ENCODE measurements at places on chromosomes 1 and 21.

GRCh38 chr1:165941531-165941930, 114.1 kb downstream of the UCK2 start:
- H3K36me3 ChIP-seq = no peaks in the 10 kb centered on the region
- DNase-seq = no peak
- no peak overlapping the region for H3K27ac ChIP-seq

DNA sequence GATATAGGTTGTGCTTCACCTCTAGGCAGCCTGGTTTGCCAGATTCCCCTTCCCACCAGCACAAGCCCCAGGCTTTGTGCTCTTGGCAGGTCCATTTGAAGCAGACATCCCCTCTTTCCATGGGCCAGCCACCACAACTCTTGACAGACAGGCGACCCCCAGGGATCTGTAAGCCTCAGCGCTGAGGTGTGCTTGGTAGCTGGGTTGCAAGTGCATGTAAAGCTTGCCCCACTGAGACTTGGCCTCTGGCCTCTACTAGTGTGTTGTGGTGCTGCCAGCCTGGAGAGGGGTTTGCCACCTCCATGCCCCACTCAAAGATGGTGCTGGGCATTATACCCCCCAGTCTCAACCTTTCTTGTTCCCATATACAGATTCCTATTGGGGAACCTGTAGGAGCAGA, 103.9 kb downstream of the HMCN1 start:
- H3K27ac ChIP-seq = no peak overlapping the region
- no peaks in the 10 kb centered on the region for H3K4me1 ChIP-seq
- H3K27me3 ChIP-seq = no peaks in the 10 kb centered on the region

DNA sequence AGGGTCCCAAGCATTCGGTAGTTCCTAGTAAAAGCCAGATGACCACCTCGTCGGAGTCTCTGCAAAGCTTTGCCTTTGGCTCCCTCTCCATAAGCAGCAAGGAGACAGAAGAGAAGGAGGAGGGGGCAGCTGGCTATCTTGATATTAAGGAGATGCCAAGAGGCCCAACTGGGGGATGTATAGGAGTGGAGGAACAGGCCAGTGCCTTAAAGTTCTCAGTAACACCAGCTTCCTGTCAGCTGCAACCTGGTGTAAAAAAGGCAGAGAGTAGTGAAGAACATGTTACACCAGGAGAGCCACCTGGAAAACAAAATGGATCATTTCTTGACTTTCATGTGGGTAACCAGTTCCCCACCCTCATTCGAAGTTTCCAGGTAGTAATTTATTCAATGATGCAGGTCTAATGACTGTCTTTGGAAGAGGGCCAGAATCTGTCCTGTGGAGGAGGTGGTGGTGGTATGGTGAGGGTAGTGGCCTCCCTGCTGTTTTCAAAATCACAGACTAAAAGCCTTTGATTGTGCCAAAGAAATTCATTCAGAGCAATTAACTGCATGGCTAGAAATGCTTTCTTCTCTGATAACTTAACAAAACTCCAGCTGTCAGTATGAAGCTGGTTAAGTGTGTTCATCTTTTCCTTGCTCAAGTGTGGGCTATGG, 27.3 kb downstream of the TMEM200B start:
- H3K36me3 ChIP-seq = peaks cover 85% of the 10 kb centered on the region
- no peaks in the 10 kb centered on the region for H3K27me3 ChIP-seq
- no peak for DNase-seq
- H3K4me1 ChIP-seq = peaks cover 10% of the 10 kb centered on the region
- no peak overlapping the region for H3K4me3 ChIP-seq

DNA sequence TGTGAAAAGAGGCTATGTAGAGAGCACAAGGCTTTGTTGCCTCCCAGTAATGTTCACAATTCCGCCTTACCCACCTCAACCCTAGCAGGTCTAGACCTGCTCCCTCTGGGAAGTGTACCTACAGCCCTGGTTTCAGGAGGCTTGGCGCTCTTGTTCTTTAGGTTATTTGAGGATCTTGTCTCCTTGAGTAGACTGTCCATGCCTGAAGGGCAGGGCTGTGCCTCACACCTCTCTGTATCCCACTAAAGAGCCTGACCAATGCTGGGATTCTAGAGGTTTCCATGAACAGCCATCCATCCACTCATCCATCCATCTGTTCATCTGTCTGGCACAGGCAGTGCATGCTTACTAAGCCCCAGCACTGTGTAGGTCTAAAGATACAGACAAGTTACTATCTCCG, 1.0 kb downstream of the RAB7B start:
- H3K4me3 ChIP-seq = no peak overlapping the region
- H3K27ac ChIP-seq = no peak overlapping the region
- peaks cover 8% of the 10 kb centered on the region for H3K27me3 ChIP-seq

DNA sequence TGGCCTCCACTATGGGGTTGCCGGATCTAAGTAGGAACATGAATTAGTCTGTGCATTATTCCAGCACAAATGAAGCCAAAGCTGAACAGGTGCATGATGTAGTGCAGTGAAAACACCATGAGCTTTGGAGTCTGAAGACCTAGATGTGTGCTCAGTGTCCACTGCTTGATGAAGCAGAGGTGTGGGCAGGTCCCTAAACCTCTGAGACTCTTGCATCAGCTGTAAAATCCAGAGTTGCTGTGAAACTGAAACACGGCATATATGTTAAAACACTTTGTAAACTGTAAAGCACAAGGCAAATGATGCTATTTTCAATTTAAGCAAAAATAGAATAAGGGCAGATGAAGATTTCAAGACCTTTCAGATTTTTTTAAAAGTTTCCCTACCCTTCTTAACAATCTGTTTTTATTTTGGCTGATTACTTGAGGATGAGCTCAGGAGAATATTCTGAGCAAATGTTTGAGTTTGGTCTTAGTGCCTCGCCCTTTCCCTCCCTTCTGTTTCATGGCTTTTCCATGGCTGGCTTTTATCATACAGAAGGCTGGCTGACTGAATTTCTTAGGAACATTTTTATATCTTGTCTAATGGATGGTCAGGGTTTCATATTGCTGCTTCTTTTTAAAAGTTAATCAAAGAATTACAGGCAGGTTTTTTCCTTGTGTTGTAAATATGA, 221.8 kb downstream of the NTNG1 start:
- DNase-seq = no peak
- H3K27me3 ChIP-seq = no peaks in the 10 kb centered on the region
- H3K27ac ChIP-seq = no peak overlapping the region
- no peak overlapping the region for H3K4me3 ChIP-seq

- H3K27me3 ChIP-seq = peaks cover 39% of the 10 kb centered on the region
- no peak overlapping the region for H3K4me3 ChIP-seq
- H3K27ac ChIP-seq = no peak overlapping the region
Observed at GRCh38 chr1:180249725-180250498, 19.8 kb downstream of the LHX4 start.

GRCh38 chr1:153774780-153775457, at the start of gene SLC27A3:
Gene SLC27A3, plus strand, starts transcription at chr1:153775407. Its CDS starts 91 bp downstream, at chr1:153775498.
- peak within 1 kb of the TSS; percentile 38 for H3K27ac ChIP-seq
- H3K4me1 ChIP-seq = no peaks in the 10 kb centered on the region
- peak within 1 kb of the TSS; percentile 83 for H3K4me3 ChIP-seq
- no peak for DNase-seq

- no peaks in the 10 kb centered on the region for H3K36me3 ChIP-seq
- peaks cover 33% of the 10 kb centered on the region for H3K4me1 ChIP-seq
- H3K27me3 ChIP-seq = no peaks in the 10 kb centered on the region
Observed at GRCh38 chr1:64505232-64505943, 35.5 kb downstream of the CACHD1 start.

GRCh38 chr1:235558621-235559169, 54.4 kb upstream of the B3GALNT2 start:
- H3K4me1 ChIP-seq = no peaks in the 10 kb centered on the region
- H3K36me3 ChIP-seq = no peaks in the 10 kb centered on the region
- H3K27ac ChIP-seq = no peak overlapping the region
- no peaks in the 10 kb centered on the region for H3K27me3 ChIP-seq

- H3K27ac ChIP-seq = no peak overlapping the region
- DNase-seq = no peak
- no peaks in the 10 kb centered on the region for H3K36me3 ChIP-seq
- no peaks in the 10 kb centered on the region for H3K27me3 ChIP-seq
Observed at GRCh38 chr1:52834798-52835197, 7.8 kb upstream of the ZYG11A start.

GRCh38 chr1:45508295-45509151, 8.4 kb downstream of the MMACHC start:
- no peaks in the 10 kb centered on the region for H3K27me3 ChIP-seq
- no peak overlapping the region for H3K4me3 ChIP-seq
- no peak overlapping the region for H3K27ac ChIP-seq
- DNase-seq = no peak
- H3K4me1 ChIP-seq = no peaks in the 10 kb centered on the region

- no peak for DNase-seq
- H3K27ac ChIP-seq = no peak overlapping the region
- no peak overlapping the region for H3K4me3 ChIP-seq
- no peaks in the 10 kb centered on the region for H3K27me3 ChIP-seq
Observed at GRCh38 chr21:32974653-32975052, 51.1 kb upstream of the OLIG2 start.

DNA sequence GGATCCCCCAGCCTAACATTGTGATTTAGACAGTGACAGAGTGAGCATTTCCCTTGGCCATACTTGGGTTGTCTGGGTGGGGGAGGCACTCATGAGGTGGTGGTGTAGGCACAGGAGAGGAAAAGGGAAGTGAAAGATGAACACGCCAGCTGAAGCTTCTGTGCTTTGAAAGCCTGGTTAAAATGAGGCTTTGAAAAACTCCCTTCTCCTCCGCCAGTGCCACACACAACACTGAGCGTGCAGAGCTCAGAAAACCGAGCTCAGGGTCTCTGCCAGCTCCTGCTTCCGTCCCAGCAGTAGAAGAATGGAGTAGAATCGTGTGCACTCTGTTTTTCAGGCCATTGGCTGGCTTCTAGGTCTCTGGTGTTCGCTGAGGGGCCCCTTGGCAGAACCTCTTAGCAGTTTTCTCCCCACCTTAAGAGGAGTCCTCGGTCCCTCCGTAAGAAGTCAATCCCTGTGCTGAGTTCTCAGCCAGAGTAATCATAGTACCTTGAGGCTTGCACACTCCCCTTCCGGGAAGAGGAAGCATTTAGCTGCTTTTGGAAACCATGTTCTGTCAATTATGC, 12.9 kb downstream of the PLEKHM2 start:
- no peaks in the 10 kb centered on the region for H3K4me1 ChIP-seq
- H3K36me3 ChIP-seq = no peaks in the 10 kb centered on the region
- H3K27me3 ChIP-seq = no peaks in the 10 kb centered on the region
- H3K4me3 ChIP-seq = no peak overlapping the region

GRCh38 chr1:199953651-199954050, 73.9 kb upstream of the NR5A2 start:
- H3K36me3 ChIP-seq = no peaks in the 10 kb centered on the region
- DNase-seq = no peak
- H3K4me1 ChIP-seq = no peaks in the 10 kb centered on the region
- no peak overlapping the region for H3K4me3 ChIP-seq

DNA sequence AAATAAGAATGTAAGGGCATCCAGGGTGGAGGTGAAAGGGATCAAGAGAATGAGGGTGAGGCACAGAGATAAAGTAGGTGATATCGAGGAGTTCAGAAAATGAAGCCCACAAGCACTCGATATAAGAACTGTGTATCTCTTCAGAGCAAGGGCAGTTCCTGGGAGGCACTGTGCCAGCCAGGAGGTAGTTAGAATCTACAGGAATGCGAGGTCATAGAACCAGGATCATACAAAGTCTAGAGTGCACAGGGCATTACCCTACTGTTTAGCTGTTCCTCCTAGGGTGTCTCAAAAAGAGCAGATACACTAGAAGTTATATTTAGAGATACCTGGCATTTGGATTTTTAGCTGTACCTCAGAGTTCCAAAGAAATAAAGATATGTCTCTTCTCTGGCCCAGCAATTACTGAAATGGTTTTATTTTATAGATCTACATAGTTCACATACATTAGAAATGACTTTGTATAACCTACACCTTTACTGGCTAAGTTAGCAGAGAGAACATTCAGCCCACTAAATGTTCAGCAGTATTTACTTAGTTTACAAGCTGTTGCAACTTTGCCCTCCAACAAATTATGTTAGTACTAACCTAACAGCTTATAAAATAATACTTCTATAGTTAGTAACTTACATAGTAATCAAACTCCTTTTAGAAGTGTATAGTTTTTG, 1.6 kb downstream of the OVAAL start:
- no peaks in the 10 kb centered on the region for H3K27me3 ChIP-seq
- no peaks in the 10 kb centered on the region for H3K4me1 ChIP-seq
- H3K27ac ChIP-seq = no peak overlapping the region
- no peak overlapping the region for H3K4me3 ChIP-seq
- DNase-seq = no peak

GRCh38 chr1:16167331-16168143, 11.7 kb upstream of the EPHA2 start:
- H3K4me3 ChIP-seq = peak overlapping the region; percentile 78
- peak; percentile 87 for DNase-seq
- H3K4me1 ChIP-seq = peaks cover 23% of the 10 kb centered on the region
- H3K27ac ChIP-seq = peak overlapping the region; percentile 79
- H3K27me3 ChIP-seq = no peaks in the 10 kb centered on the region

DNA sequence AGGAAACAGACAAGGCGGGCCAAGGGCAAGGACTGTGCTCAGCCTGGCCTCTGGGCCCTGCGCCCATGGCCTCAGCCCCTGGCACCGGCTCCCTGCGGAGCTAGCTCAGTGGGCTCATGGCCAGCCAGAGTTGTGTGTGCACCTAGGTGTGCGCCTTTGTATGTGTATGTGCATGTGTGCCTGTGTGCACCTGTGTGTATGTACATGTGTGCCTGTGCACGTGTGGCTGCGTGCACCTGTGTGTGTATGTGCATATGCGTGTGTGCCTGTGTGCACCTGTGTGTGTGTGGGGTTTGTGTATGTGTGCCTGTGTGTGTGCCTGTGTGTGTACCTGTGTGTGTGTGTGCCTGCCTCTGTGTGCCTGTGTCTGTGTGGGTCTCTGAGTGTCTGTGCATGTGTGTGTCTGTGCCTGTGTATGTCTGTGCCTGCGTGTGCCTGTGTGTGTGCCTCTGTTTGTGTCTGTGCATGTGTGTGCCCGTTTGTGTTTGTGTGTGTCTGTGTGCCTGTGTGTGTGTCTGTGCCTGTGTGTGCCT, 7.4 kb downstream of the GPR137B start:
- H3K36me3 ChIP-seq = no peaks in the 10 kb centered on the region
- no peak for DNase-seq
- H3K4me1 ChIP-seq = peaks cover 4% of the 10 kb centered on the region
- H3K27me3 ChIP-seq = no peaks in the 10 kb centered on the region
- no peak overlapping the region for H3K27ac ChIP-seq

DNA sequence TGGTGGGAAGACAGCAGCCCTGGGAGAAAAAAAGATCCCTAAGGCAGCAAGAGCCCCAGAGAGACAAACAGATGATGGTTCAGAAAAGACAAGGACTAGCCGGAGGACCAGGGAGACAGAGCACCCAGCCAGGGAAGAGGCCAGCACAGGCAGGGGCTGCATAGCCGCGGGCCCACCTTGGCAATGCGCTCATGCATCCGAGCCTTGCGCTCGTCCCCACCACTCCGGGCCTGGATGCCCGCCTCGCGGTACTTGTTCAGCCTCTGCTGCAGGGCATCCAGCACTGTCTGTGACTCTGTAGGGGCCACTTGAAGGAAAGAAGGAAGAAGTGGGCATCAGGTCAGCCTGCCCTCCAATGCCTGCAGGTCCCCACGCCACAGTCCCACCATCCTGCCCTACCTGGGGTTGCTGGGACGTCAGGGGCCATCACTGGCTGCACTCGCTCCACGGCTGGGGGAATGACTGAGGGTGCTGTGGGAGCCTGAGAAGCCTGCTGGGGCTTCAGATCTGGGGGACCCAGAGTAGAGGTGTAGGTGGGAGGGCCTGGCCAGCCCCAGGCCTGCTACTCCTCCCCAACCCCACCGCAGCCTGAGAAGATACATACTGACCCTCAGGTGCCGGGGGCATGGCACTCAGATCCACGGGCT, 7.0 kb downstream of the CC2D1B start:
- H3K27ac ChIP-seq = no peak overlapping the region
- DNase-seq = no peak
- peaks cover 83% of the 10 kb centered on the region for H3K36me3 ChIP-seq
- no peak overlapping the region for H3K4me3 ChIP-seq
- H3K4me1 ChIP-seq = no peaks in the 10 kb centered on the region

Data from neuronal stem cell (in vitro differentiated cells).